ELF-1 (cell line): ENCODE measurements at places on chromosomes 5 and 9.

GRCh38 chr9:124262649-124262972 lies 4.9 kb downstream of the NEK6 start:
- peak; percentile 68 for DNase-seq

- no peak for DNase-seq
These were observed 29.7 kb upstream of the CER1 start for GRCh38 chr9:14752271-14752670.

DNA sequence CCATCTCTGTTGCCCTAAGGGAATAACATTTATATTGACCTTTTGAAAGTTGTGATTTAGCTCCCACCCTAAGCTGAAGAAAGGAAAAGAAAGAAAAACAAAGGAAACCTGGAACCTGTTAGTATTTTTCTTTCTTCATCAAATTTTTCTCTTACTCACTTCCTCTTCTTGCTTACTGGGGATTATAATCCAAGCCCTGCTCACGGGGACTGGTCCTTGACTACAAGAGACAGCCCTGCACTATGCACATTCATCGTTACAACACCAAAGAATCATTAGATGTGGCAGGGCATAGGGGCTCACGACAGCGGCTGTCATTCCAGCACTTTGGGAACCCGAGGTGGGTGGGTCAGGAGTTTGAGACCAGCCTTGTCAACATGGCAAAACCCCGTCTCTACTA lies 37.8 kb upstream of the LPAR1 start:
- DNase-seq: no peak

- DNase-seq: no peak
These were observed 284.3 kb downstream of the ARHGAP26 start for GRCh38 chr5:143054480-143054941.

DNA sequence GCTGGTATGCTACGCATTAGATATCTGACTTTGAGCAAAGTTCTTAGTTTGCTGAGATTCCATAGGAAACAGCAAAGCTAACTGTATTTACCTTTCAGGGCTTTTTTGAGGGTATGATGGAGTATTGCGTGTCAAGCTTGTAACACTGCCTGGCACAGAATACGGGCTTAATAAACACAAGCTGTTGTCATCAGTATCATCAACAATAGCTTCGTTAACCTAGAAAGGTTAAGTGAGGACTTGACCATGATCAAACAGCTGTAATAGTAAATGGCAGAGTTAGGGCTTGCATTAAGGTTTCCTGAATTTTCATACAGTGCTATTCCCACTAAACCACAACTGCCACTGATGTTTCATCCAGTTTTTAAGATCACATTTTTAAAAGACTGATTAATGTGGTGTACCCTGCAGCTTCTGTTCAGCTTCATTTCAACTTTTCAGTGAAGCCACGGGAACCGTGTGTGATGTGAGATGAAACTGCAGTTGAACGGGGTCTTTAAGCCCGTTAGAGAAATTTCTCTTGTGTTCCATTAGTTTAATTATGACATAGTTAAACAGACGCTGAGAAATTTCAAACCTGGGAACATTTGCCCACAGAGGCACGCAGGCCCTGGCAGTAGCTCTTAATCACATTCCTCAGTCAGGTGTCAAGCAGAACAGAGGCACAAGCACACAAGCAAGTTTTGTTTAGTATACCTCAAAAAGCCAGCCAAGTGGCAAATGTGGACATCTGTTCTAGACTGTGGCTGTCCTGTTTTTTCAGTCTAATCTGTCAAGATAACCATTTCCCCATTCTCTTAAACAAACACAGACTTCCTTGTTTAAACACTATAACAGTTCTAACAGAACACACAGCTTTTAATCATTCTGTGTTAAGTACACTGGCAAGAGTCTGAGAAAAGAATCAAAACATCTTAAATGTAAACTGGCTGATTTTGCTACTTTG lies 147.1 kb downstream of the ZNF608 start:
- DNase-seq: peak; percentile 19

- DNase-seq: no peak
These were observed 271.2 kb upstream of the IRX2 start for GRCh38 chr5:3022665-3023064.

GRCh38 chr9:115672477-115673316 lies 480.9 kb upstream of the PAPPA start:
- peak; percentile 75 for DNase-seq

GRCh38 chr9:15724016-15724415 lies 171.2 kb downstream of the CCDC171 start:
- DNase-seq: no peak

GRCh38 chr5:88380332-88380731 lies 111.7 kb upstream of the TMEM161B start:
- DNase-seq: no peak

DNA sequence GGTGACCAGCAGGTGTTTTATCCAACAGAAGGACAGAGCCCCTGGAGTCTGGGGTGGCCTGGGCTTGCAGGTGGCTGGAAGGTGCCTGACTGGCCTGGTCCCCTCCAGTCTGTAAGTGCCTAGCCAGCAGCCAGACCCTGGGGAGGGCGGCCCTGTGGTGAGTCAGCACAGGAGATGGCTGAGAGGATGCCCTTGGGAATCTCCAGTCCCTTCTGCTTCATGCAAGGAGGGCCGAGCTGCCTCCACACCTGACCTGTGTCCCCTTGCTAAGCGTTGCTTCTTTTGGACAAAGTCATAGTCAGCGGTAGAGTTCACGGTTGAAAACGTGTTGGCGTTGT lies 20.2 kb downstream of the OBP2B start:
- no peak for DNase-seq

- DNase-seq: no peak
These were observed 46.3 kb downstream of the GGTA1 start for GRCh38 chr9:121453232-121453892.

DNA sequence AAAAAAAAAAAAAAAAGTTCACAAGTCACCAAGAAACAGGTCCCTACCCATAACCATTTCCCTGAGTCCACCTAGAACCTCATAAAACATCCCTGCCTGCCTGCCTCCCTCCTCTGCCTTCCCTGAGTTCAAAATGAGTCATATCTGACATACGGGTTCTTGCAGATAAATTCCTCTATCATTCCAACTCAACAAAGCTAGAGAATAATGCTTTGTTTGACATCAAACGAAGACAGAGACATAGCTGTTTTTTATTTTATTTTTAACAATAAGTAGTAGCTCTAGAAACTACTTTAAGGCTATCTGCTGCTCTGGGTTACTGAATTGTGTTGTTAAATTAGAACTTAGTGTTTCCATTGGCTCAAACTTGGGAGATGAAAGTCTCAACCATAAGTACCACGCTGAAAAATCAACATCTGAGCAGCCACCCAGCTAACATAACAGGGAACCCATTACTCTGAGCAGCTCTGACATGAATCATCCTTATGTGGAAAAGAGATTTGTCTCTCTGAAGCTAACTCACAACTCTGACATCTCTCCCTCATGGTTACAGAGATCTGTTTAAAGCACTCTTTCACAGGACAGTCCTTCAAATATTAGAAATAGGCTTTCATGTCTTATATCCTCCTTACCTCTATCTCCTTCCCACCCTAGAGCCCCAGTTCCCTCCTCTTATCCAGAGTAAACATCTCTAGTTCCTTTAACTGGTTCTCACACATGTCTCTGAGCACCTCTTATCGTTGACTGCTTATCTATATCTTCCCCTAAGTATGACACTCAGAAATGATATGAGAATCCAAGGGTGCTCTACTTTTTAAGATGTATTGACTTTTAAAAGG lies 12.1 kb downstream of the TMEM245 start:
- no peak for DNase-seq

DNA sequence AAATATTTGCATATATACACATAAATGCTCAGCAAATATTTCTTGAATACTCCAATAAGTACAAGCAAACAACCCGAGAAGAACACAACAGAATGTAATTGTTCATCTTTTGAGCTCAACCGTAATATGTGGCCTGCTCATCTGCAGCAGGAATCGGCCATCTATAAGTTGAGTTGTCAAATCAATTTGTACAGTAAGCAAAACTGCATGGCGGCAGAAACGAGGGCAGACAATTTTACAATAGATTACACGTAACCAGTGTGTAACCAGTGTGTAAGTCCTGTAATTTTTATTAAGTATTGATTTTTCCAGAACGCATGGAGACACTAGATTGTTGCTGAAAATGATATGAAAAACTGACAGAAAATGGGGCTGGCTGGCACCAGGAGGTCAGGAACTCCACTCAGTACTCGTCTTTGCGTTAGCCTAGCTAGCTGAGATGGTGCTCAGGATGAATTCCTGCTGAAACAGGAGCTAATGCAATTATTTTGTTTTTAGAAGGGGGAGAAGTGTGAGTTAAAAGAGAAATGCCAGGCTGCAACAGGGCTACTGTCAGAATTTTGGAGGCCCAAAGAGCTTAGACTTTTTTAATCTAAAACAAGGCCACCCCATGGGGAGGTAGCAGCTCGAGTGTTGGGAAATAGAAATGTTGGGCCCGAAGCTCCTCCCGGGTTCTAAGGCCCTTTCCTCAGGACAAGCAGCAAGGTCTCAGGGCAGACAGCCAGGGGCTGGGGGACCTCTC lies 682 bp downstream of the DHX29 start:
- DNase-seq: no peak

DNA sequence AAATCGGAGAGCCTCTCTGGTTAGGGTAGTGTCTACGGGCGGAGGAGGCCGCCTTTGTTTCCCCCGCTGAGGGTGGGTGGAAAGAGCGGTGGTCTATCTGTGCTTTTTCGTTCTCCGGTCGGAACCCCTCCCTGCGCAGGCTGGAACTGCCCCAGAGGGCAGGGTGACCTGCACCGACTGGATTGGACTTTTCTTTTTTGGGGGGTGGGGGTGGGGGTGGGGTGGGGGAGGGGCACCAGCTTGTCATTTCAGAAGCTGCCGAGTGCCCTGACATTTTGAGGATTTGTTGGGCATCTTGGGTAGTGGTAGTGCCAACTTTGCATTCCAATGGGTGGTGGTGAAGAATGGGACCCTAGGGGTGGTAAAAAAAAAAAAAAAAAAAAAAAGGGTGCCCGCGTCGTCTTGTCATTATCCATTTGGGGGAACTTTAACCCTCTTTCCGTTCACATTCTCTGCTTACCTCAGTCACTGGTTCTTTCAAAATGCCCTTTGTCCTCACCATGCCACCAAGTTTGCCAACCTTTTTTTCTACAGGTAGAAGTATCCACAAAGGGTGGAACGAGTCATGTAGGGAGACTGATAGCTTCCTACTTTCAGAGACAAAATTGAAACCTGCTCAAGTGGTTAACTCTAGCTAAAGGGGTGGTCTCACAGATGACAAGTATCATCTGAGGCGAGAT lies 1.3 kb downstream of the UBE2R2 start:
- no peak for DNase-seq

DNA sequence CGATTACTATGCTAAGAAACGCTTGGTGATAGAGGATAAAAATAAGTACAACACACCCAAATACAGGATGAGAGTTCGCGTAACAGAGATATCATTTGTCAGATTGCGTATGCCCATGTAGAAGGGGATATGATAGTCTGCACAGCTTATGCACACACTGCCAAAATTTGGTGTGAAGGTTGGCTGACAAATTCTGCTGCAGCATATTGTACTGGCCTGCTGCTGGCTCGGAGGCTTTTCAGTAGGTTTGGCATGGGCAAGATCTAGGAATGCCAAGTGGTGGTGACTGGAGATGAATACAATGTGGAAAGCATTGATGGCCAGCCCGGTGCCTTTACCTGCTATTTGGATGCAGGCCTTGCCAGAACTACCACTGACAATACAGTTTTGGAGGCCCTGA lies 208.4 kb downstream of the PDZD2 start:
- DNase-seq: no peak

DNA sequence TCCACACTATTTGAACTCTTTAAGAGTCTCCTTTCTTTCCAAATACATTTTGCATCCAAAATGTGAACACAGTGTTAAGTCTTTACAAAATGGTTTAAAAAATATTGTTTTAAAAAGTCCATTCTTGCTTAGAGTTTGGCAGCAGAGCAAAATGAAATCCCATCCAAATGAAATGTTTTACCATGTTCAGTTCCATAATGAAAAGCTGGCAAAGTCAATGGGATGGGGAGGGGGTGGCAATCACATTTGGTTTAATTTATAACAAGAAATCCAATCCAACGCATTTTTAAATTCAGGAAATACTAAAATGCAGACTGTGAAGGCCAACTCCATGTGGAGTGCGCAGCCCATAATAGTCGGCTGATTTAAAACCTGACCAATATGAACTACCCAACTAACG lies 39.4 kb downstream of the MRPL36 start:
- no peak for DNase-seq

DNA sequence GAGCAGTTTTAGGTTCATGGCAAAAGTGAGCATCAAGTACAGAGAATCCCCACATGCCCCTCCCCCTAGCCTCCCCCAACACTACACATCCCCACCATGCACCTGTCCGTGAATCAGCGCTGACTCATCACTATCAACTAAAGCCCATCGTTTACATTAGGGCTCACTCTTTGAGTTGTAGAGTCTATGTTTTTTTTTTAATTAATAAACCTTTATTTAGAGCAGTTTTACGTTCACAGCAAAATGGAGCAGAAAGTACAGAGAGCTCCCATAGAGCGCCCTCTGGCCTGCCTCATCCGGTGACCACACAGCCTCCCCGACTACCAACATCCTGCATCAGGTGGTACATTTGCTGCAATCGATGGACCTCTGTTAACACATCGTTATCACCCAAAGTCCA lies 47.9 kb upstream of the UNC5A start:
- no peak for DNase-seq

- no peak for DNase-seq
These were observed 26.8 kb downstream of the JADE2 start for GRCh38 chr5:134552301-134552700.

- DNase-seq: no peak
These were observed 133.0 kb upstream of the STK32A start for GRCh38 chr5:147101659-147102369.

DNA sequence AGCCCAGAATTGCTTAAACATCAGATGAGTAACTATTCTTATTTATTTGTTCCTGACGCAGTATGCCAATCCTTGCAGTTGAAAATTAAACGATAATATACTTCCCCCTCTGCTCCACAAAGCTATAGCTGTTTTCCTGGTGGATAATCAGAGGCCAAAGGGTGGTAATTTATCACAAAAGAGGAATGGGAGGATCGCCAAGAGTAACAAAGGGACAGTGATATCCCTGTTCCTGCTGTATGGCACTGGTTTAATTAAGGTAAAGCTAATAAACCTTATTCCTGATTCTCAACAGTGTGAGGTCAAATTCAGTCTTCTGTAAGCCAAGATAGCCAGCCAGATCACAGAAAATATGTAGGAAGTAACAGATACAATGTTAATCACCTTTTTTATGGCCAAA lies 33.4 kb upstream of the PTGER4 start:
- no peak for DNase-seq

GRCh38 chr5:40939753-40940152 lies 30.5 kb downstream of the C7 start:
- DNase-seq: no peak

GRCh38 chr9:84894859-84895258 lies 225.3 kb downstream of the NTRK2 start:
- DNase-seq: no peak

- DNase-seq: no peak
These were observed 139.5 kb downstream of the KDM4C start for GRCh38 chr9:6897207-6897822.

- DNase-seq: no peak
These were observed 39.7 kb upstream of the POC5 start for GRCh38 chr5:75756981-75757380.
